ENCODE measurements at places on chromosomes 2 and 18. TPM values are rescaled to one million over a fixed set of nuclear protein-coding genes. Genes with fewer than 3 reads are reported as not detected.

NPC1 gene
- polyA plus RNA-seq, result 9.1 TPM

HDAC4 gene
- polyA plus RNA-seq, result 1.7 TPM

ITGA4 gene
- polyA plus RNA-seq, result 0.20 TPM

LYG2 gene
- 0.39 TPM for polyA plus RNA-seq

CD8B gene
- polyA plus RNA-seq, result not detected

UBXN4 gene
- 152 TPM for polyA plus RNA-seq

KIF5C gene
- polyA plus RNA-seq, result 119 TPM

GALR1 gene
- not detected for polyA plus RNA-seq

SRD5A2 gene
- polyA plus RNA-seq, result not detected

HOXD1 gene
- not detected for polyA plus RNA-seq

SLC9A4 gene
- polyA plus RNA-seq, result 0.15 TPM

RGPD4 gene
- polyA plus RNA-seq, result not detected

MAB21L4 gene
- polyA plus RNA-seq, result not detected

ICOS gene
- polyA plus RNA-seq, result not detected

CRYBA2 gene
- not detected for polyA plus RNA-seq

IL36A gene
- not detected for polyA plus RNA-seq

FIGN gene
- polyA plus RNA-seq, result 11.4 TPM

OXER1 gene
- not detected for polyA plus RNA-seq

CAPN14 gene
- 0.14 TPM for polyA plus RNA-seq

SPATA3 gene
- not detected for polyA plus RNA-seq

LMAN2L gene
- 17.2 TPM for polyA plus RNA-seq

KIAA2012 gene
- polyA plus RNA-seq, result 0.13 TPM

TSPYL6 gene
- not detected for polyA plus RNA-seq

FAM237A gene
- polyA plus RNA-seq, result 7.1 TPM

CENPA gene
- polyA plus RNA-seq, result 0.66 TPM

UNC80 gene
- 12.9 TPM for polyA plus RNA-seq

AQP12A gene
- not detected for polyA plus RNA-seq

C1GALT1C1L gene
- polyA plus RNA-seq, result 2.1 TPM

SETBP1 gene
- 3.5 TPM for polyA plus RNA-seq

ABCG8 gene
- polyA plus RNA-seq, result not detected

ATP5MC3 gene
- polyA plus RNA-seq, result 1,193 TPM

RALBP1 gene
- 12.8 TPM for polyA plus RNA-seq

TUBB8B gene
- polyA plus RNA-seq, result not detected

PAIP2B gene
- polyA plus RNA-seq, result 1.2 TPM

MYL12A gene
- polyA plus RNA-seq, result 223 TPM

TWSG1 gene
- 11.6 TPM for polyA plus RNA-seq

SLC11A1 gene
- not detected for polyA plus RNA-seq

PID1 gene
- 2.9 TPM for polyA plus RNA-seq

ZAP70 gene
- not detected for polyA plus RNA-seq

NAPG gene
- polyA plus RNA-seq, result 67.8 TPM

APCDD1 gene
- polyA plus RNA-seq, result 3.3 TPM

RIT2 gene
- polyA plus RNA-seq, result 15.9 TPM

PLEK gene
- 0.19 TPM for polyA plus RNA-seq

All from Purkinje cell (primary cell).